ENCODE measurements at places on chromosomes 3 and 15.

DNA sequence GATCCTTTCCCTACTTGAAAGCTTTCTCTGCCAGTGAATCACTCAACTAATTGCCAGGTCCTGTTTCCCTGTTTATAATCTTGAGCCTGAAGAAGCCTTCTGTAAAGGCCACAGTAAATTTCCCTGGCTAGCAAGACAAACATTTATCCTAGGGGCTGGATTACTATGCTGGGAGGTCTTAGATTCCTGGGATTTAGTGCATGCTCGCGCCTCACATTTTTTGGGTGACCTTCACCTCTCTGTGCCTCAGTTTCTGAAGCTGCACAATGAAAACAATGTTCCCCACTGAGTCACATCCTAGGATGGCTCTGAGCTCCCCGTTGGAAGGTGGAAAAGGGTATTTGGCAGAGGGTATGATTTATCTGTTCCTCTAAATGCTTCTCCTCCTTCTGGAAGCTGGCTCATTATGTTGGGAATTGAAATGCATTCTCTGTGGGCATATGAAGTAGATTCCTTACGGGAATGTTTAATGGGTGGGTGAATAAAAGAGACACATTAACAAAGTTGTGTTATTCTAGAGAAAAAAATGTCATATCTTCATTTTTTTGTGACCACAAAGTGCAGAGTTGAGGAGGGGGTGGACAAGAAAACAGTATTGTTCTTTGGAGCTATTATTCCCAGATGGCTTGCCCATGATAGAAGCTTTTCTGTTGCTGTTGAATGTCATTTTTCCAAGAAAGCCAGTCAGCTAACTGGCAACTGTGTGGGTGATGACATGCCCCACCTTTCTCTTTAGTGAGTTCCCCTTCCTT is 32.4 kb downstream of the LSM3 start:
- no peak for DNase-seq

DNA sequence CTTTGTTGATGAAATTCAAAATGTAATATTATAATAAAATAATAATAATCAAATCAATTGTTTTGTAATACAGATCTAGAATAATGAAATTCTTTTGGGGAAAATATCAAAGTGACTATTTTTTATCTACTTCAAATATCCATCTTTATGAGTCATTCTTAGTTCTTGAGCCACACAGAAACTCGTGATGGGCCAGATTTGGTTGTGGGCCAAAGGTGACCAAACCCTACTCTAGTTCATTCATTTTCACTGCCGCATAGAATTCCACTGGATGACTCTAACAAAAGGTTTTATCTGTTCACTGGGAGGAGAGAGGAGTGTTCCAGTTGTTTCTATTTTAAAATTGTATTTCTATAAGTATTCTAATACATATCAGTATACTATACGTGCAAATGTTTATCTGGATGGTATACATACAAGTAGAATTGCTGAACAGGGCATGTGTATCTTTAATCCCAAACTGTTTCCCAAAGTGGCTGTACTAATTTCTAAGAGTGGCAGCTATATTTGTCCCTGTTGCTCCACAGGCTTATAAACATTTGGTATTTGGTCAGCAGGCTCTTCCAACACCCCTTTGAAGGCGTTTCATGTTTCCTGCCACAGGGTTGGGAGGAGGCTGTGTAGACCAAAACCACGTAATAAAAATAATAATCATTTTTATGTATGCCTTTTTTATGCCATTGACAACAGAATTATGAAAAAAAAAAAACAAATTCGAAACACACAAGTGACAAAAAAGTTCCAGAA is 7.3 kb upstream of the RTP3 start:
- DNase-seq: no peak

GRCh38 chr15:89766357-89767311 is 9.5 kb upstream of the MESP2 start:
- DNase-seq: no peak

- DNase-seq: no peak
Observed at GRCh38 chr3:115246461-115247020, 99.5 kb upstream of the ZBTB20 start.

- DNase-seq: no peak
Observed at GRCh38 chr3:146503461-146504202, 34.3 kb upstream of the PLSCR2 start.

DNA sequence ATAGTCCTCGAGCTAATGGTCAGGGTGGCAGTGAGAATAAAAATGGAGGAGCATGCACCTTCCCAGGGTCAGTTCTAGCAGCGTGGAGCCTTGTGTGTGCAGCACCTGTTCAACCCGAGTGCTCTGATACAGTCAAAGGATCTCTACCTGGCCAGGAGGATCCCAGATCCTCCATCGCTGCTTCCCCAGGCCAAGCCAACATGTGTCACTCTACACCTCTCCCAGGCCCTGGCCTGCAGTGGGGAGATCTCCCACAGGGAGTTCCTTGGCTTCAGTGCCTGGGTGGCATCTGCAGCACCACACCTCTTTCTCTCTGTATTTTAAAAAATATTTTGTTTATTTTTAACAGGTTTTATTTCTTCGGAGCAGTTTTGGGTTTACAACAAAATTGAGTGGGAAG is 414.8 kb upstream of the C2CD4B start:
- DNase-seq: no peak

GRCh38 chr3:135503065-135503759 is 462.3 kb upstream of the PPP2R3A start:
- no peak for DNase-seq

DNA sequence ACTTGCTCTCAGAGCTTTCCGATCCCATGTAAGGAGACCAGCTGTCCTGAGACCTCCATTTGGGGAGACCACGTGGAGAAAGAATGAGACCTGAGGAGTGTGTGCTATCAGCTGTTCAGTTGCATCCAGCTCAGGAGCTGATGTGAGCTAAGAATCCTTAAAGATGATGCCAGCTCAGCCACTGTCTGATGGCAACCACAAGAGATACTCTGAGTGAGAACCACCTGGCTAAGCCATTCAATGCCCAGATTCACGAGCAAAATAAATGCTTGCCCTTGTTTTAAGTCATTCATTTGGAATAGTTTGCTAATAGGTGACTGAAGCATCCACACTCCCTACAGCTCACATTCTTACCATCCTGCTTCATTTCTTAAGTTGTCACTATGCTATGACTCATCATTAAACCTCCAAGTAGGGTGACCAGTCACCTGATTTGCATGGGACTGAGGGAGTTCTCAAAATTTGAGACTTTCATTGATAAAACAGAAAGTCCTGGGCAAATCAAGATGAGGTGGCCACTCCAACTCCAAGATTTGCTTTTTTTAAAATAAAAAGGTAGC is 56.4 kb downstream of the SPTSSB start:
- no peak for DNase-seq
